ENCODE measurements at places on chromosomes 11 and 22. TPM values are rescaled to one million over a fixed set of nuclear protein-coding genes. Genes with fewer than 3 reads are reported as not detected.

DNA sequence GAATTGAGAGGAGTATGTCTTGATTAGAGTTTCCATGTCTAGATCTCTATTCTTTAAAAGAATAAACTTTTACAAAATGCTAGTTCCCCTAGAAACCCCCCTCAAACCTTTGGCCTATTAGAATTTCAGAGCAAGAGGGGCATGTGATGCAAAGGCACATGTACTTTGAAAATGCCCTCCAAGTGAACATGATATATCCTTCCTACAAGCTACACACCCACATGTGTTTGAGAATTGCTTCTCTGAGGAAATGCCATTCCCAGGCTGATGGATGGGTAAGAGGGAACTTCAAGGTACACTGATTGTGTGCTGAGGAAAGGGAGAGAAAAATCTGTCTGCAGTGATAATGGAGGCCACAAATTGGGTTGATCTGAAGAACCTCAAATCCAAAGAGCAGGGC, 59.5 kb upstream of the PSMA1 start:
- no peak for DNase-seq

- no peak for DNase-seq
These were observed 8.6 kb downstream of the SIGIRR start for GRCh38 chr11:405954-406795.

DNA sequence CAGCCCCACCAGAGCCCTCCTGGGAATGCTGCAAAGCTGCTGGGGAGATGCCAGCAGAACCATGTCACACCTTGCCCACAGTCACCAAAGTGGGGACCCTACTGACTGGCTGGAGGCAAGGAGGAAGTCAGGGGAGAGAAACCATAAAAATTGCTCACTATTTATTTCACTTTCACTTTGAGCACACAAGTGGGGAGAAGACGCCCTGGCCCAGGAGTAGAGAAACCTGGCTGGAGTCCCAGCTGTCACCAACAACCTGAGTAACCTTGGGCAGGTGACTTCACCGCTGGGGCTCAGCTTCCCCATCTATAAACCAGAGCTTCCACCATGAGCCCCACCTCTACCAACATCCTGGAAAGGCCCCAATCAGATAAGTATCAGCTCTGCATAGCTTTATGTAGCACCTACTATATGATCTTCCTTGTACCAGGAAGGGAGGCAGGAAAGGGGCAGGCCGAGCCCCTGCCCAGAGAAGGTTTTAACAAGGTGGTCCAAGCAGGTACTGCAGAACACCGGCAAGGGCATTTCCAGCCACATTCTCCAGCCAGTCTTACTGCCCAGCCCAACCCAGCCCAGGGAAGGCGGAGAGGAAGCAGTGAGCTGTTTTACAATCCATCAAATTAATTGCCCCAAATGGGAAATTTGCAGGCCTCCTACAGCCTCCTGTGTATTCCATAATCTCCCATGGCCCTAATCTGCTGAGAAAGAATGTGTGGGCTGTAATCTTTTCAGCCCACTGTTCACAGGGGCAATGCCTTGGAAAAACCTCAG, 27.6 kb downstream of the PLEKHA7 start:
- DNase-seq = no peak

GRCh38 chr11:75369560-75370255, 18.2 kb upstream of the ARRB1 start:
- no peak for DNase-seq

- peak; percentile 66 for DNase-seq
These were observed at the start of gene OSBPL5 for GRCh38 chr11:3165152-3165705. Gene OSBPL5, minus strand, starts transcription at chr11:3165310. Its CDS starts 36,162 bp downstream, at chr11:3129148.

Gene SHANK2
- total RNA-seq = 177 TPM

Gene OR4D5
- not detected for total RNA-seq
